ENCODE measurements at places on chromosomes 13 and 19.

GRCh38 chr13:36480726-36481427, 48.6 kb downstream of the CCNA1 start:
- no peak for DNase-seq

DNA sequence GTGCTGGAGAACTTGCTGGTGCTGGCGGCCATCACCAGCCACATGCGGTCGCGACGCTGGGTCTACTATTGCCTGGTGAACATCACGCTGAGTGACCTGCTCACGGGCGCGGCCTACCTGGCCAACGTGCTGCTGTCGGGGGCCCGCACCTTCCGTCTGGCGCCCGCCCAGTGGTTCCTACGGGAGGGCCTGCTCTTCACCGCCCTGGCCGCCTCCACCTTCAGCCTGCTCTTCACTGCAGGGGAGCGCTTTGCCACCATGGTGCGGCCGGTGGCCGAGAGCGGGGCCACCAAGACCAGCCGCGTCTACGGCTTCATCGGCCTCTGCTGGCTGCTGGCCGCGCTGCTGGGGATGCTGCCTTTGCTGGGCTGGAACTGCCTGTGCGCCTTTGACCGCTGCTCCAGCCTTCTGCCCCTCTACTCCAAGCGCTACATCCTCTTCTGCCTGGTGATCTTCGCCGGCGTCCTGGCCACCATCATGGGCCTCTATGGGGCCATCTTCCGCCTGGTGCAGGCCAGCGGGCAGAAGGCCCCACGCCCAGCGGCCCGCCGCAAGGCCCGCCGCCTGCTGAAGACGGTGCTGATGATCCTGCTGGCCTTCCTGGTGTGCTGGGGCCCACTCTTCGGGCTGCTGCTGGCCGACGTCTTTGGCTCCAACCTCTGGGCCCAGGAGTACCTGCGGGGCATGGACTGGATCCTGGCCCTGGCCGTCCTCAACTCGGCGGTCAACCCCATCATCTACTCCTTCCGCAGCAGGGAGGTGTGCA, 587 bp downstream of the S1PR4 start:
- no peak for DNase-seq

- peak; percentile 27 for DNase-seq
Observed at GRCh38 chr13:97948041-97948440, 5.4 kb upstream of the IPO5 start.

- no peak for DNase-seq
Observed at GRCh38 chr13:109436055-109436622, 350.2 kb downstream of the IRS2 start.

DNA sequence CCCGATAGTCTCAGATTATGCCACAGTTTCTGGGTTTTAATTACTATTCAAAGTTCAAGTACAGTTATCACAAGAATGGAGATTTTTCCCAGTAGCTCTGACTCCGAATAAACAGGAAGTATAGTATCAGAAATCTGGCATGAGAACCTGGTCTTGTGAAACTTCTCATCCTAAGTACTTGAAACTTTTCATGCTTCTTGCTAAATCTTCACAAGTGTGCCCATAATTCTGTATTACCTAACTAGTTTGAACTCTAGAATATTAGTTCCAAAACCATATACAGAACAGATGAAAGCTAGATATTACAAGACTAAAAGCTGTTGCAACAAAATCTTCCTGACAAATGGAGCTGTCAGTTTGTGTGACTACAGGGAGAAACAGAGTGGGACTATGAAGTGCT, 70.5 kb upstream of the CSNK1A1L start:
- DNase-seq = peak; percentile 95

GRCh38 chr19:4279267-4279529, 132 bp downstream of the SHD start:
- no peak for DNase-seq

DNA sequence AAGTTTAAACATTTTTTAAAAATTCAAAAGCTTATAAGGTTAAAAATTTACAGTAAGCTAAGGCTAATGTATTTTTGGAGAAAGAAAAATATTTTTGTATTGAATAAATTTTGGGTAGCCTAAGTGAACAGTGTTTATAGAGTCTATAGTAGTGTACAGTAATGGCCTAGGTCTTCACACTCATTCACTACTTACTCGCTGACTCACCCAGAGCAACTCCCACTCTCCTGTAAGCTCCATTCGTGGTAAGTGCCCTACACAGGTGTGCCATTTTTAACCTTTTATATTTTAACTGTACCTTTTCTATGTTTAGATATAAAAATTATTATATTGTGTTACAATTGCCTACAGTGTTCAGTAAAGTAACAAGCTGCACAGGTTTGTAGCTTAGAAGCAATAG, 96.6 kb upstream of the FREM2 start:
- DNase-seq = no peak

GRCh38 chr19:16191216-16191908, 6.2 kb downstream of the FAM32A start:
- no peak for DNase-seq

GRCh38 chr13:43864921-43865320, 14.6 kb downstream of the CCDC122 start:
- DNase-seq = no peak

- no peak for DNase-seq
Observed at GRCh38 chr13:50527188-50527587, 316.3 kb downstream of the DLEU7 start.

GRCh38 chr19:31424861-31425620, 75.8 kb upstream of the TSHZ3 start:
- DNase-seq = no peak

- DNase-seq = no peak
Observed at GRCh38 chr13:51970349-51970748, 40.9 kb downstream of the ATP7B start.

DNA sequence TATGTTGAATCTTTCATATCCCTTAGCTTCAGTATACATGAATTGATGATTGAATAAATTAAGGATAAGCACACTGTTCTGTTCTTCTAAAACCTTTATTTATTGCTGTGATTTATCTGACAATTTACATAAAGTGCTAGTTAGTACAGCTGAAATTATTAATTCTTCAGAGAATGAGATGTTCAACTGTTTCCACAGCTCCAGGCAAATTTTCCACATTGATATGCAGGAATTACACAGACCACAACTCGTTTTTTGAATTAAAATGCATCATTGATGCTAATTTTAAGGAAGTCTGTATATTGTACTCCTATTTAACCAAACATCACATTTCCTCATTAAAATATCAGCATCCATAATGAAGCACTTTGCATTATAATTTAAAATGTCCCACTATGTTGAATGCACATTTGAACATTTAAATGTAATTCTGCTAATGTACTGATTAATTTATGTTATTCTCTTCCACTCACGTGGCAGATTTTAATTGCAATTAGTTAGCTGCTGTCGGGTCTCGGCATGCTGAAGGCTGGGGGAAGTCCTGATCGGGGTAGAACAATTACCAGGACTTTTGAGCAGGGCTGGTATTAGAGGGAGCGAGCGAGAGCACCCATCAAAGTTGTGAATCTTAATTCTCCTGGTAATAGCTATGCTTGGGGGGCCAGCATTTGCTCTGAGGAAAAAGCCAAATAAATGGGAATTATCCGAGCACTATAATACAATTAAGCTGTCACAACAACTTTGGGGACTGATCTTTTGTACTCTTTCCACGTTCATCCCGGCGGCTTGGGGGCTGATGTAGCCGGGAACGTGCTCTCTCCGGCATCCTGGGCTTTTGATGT, 136.7 kb upstream of the TMTC4 start:
- no peak for DNase-seq

- peak; percentile 17 for DNase-seq
Observed at GRCh38 chr19:40862333-40862732, 12.1 kb upstream of the CYP2A6 start.

- no peak for DNase-seq
Observed at GRCh38 chr19:32800754-32801153, 68.8 kb downstream of the SLC7A9 start.

GRCh38 chr13:76720416-76720815, 165.8 kb downstream of the KCTD12 start:
- no peak for DNase-seq

GRCh38 chr13:112102243-112102642, 35.3 kb downstream of the SOX1 start:
- DNase-seq = no peak

GRCh38 chr19:38877781-38878574, at the start of gene RINL:
TSS of gene RINL (minus strand) at chr19:38878275. CDS start at chr19:38876742, 1,533 bp downstream.
- no peak for DNase-seq

DNA sequence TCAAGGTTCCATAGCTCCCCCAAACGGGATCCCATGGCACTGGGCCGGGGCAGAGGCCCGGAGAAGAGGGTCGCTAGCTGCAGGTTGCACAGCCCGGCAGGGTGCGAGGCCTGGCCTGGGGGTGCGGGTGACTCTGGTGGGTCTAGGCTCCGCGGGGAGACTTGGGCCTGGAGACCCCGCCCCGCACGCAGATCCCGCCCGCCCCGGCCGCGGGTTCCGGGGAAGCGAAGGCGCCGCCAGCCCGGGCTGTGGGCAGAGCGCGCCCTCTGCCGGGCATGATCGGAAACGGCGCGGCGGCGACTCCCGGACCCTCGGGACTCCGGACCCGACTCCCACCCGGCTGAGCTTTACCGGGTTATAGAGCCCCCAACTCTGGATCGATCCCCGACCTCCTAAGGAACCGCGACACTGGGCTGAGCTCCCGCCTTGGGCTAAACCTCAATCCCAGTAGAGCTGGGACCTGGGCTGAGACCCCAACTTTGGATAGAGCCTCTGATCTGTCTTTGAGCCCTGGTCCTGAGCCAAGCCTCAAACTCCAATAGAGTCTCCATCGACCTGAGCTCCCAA, 3.1 kb upstream of the TNFAIP8L1 start:
- peak; percentile 85 for DNase-seq

GRCh38 chr13:73090116-73090822, 31.5 kb downstream of the KLF5 start:
- DNase-seq = peak; percentile 46

DNA sequence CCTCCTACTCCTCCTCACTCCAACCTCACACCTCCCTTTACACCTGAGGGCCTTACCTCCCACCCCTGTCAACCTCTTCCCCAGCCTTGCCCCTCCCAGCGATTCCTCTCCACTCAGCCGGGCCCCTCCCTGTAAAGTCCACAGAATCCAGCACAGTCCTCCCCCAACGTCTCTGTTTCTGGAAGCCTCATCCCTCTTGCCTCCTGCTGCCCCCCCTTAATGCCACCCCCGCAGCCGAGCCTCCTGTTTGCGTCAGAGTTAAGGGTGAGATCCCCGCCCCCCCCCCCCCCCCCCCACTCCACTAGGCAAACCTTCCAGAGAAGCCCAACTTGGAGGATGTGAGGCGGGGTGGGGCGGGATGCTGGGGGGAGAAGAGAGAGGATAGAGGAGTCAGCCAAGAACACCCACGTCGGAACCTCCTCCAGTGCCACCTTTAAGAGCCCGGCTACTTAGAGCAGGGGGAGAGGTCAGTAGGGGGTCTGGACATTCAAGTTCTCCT, 2.1 kb downstream of the UNC13A start:
- DNase-seq = no peak

- DNase-seq = no peak
Observed at GRCh38 chr19:33752018-33752800, 44.5 kb upstream of the KCTD15 start.

DNA sequence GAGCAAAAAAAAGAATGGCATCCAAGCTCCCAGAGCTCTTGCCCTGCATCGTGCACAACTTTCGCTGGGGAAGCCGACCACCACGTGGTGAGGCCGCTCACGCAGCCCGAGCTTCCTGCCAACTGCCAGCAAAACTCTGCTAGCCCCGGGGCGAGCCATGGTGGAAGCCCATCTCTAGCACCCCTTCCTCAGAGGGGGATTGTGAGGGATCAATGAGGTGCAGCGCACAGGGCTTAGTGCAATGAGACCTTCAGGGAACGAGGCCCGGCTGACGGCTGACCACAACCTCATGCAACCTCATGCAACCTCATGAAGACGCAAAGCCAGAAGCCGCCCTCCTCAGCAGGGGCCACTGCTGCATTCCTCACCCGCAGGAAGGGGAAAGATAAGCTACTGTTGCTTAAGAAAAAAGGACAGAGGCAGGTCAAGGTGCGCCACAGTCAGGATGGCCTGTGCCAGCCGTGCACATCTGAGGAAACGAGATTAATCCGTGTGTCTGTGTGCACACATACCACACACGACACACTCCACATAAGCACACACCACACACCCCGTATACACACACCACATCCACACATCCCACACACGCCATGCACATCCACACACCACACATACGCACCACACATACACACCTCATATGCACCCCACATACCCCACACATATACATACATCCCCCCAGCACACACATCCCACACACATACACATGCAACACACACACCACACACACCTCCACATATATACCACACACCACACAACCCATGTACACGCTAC, 9.6 kb downstream of the HSPBP1 start:
- DNase-seq = no peak

- no peak for DNase-seq
Observed at GRCh38 chr13:78601874-78602560, 1.3 kb downstream of the POU4F1 start.

- no peak for DNase-seq
Observed at GRCh38 chr19:534088-534487, 2.5 kb downstream of the CDC34 start.

- peak; percentile 87 for DNase-seq
Observed at GRCh38 chr13:105611424-105611823, 924.0 kb downstream of the EFNB2 start.

DNA sequence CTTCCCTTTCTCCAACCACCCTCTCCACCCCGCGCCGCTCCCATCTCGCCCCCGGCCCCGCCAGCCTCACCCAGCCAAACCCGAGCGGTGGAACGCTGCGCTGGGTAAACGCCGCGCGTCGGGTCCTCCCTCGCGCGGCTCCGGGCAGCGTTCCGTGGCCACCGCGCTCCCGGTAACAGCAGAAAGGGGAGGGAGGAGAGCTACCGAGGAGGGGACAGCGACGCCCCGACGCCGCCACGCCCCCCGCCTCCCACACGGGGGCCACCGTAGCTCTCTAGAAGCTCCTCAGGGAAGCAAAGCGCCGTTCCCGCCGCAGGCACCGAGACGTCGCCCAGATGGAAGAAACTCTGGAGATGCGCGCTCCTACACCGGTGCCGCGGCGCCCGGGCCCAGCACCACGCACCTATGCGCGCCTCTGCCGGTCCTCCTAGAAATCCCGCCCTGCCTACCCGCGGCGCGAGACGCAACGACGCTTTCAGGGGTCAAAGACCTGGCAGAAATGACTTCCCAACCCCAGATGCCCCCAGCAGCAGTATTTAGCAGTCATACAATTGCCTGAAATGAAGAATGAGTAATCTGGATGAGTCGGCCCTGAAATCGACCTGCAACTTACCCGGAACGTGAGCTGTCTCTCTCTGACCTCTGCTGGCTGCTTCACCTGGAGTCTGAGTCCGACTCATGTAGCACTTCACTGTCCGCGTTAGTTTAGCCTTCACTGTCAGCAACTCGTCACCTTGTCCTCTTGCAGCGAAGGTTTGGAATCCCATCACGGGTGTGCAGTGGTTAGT, at the start of gene RUBCNL:
RUBCNL (minus strand) TSS at position 189 of the 788 bp plus-strand sequence. CDS start 14,777 bp downstream, outside the sequence.
- peak; percentile 45 for DNase-seq

- DNase-seq = no peak
Observed at GRCh38 chr13:62473190-62473943, 1057.7 kb upstream of the PCDH20 start.

- no peak for DNase-seq
Observed at GRCh38 chr13:23845105-23845725, 44.0 kb downstream of the MIPEP start.

Measured in adipocyte (in vitro differentiated cells).